ENCODE measurements at places on chromosomes 13 and 19. TPM values are rescaled to one million over a fixed set of nuclear protein-coding genes. Genes with fewer than 3 reads are reported as not detected.

LATS2 gene
- 35.3 TPM for total RNA-seq

PRR36 gene
- total RNA-seq = 0.27 TPM

SIGLEC7 gene
- 0.63 TPM for total RNA-seq

RFX2 gene
- total RNA-seq = 4.0 TPM

CYSLTR2 gene
- total RNA-seq = 11.5 TPM

DNA sequence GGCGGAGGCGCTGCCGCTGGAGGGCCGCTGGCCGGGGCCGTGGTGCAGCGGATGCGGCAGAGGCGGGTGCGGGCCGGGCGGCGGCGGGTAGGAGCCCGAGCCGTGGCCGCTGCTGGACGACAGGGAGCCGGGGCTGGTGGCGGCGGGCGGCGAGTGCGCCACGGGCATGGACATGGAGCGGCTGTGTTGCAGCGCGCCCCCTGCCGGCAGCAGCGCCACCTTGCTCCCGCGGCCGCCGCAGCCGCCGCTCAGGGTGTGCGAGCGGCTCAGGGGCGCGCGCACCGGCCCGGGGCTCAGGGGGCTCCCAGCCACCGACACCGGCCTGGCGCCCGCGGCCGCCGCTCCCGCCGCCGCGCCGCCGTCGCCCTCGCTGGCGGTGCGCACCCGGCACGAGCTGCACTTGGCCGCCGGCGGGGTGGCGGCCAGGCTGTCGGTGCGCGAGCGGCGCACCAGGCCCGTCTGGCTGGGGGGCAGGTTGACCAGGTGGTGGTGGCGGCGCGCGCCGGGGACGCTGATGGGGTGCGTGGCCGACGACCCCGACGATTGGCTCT is 1.7 kb downstream of the IRS2 start:
- DNase-seq = peak; percentile 83
- H3K27ac ChIP-seq = peak overlapping the region; percentile 89
- peak overlapping the region; percentile 64 for H3K4me3 ChIP-seq
- H3K36me3 ChIP-seq = peaks cover 22% of the 10 kb centered on the region

GRCh38 chr19:28907534-28907933 is 305.4 kb downstream of the UQCRFS1 start:
- H3K27me3 ChIP-seq = no peaks in the 10 kb centered on the region
- H3K4me3 ChIP-seq = no peak overlapping the region
- H3K27ac ChIP-seq = no peak overlapping the region
- no peaks in the 10 kb centered on the region for H3K36me3 ChIP-seq

DNA sequence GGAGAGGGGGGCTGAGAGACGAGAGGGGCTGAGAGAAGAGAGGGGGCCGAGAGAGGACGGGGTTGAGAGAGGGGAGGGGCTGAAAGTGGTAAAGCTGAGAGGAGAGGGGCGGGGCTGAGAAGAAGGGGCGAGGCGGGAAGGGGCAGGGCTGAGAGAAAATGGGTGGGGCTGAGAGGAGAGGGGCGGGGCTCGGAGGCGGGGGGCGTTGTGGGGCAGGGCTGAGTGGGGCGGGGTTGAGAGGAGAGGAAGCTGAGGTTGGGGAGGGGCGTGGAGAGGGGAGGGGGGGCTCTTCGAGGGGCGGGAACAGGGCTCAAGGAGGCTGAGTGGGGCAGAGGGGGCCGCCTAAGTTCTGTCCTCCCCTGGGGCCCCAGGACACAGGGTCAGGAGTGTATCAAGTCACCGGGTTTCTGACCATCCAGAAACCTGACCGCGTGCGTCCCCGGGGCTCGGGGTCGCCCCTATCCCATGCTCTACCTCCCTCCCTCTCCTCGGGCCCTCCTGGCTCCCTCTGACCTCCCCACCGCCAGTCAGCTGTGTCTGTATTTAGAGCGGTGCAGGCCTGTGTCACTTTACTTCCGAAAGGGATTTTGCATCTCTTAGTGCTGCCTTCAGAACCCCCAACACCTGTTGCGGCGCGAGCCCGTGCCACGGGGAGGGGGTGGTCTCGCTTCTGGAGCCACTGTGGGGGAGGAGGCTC is 38.6 kb upstream of the SEMA6B start:
- DNase-seq = peak; percentile 28
- no peak overlapping the region for H3K27ac ChIP-seq
- peaks cover 4% of the 10 kb centered on the region for H3K4me1 ChIP-seq

DNA sequence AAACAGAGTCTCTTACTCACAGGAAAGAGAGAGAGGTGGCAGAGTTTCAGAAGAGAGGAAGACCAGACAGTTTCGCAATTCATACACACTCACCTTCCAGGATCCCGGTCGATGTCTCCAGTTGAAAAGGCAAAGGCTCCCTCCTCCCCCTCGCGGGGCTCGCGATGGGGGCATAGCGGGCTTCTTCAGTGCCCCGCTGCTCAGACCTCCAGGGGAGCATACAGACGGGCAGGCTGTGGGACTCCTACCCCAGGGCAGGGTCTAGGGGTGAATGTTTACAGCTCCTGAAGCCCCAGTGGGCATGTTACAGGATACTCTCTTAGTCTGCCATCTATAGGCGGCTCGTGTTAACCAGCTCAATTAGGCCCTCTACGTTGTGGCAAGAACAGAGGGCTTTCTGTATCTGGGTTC is 139.2 kb downstream of the SLITRK5 start:
- no peak for DNase-seq
- H3K4me1 ChIP-seq = no peaks in the 10 kb centered on the region
- no peaks in the 10 kb centered on the region for H3K27me3 ChIP-seq
- no peaks in the 10 kb centered on the region for H3K36me3 ChIP-seq
- no peak overlapping the region for H3K4me3 ChIP-seq

DNA sequence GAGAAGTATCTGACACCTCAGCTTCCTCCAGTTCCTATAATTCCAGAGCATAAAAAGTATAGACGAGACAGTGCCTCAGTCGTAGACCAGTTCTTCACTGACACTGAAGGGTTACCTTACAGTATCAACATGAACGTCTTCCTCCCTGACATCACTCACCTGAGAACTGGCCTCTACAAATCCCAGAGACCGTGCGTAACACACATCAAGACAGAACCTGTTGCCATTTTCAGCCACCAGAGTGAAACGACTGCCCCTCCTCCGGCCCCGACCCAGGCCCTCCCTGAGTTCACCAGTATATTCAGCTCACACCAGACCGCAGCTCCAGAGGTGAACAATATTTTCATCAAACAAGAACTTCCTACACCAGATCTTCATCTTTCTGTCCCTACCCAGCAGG is 3.1 kb downstream of the KLF5 start:
- H3K36me3 ChIP-seq = no peaks in the 10 kb centered on the region
- no peak overlapping the region for H3K27ac ChIP-seq
- no peak overlapping the region for H3K4me3 ChIP-seq
- no peak for DNase-seq

DNA sequence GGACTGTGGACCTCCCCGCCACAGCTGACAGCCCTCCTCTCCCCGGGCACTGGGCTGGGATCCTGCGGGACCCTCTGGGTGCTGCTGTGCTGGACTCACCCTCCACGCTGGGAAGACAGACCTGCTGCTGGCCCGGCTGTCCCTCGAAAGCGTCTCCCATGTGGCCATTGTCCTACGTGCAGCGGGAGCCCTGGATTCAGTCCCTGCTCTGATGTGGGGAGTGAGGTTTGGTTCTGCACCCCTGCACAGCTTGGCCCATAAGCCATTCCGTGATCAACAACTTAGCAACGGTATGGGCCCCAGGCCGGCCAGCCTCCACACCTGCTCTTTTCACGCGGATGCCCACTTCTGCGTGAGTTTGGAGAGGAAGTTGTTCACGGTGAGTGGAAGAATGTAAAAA is 195.2 kb downstream of the TEX29 start:
- H3K36me3 ChIP-seq = no peaks in the 10 kb centered on the region
- H3K4me3 ChIP-seq = no peak overlapping the region
- no peaks in the 10 kb centered on the region for H3K4me1 ChIP-seq
- H3K27ac ChIP-seq = no peak overlapping the region

GRCh38 chr13:97757807-97758206 is 195.7 kb upstream of the IPO5 start:
- no peak overlapping the region for H3K27ac ChIP-seq
- peak; percentile 37 for DNase-seq
- no peaks in the 10 kb centered on the region for H3K36me3 ChIP-seq
- no peaks in the 10 kb centered on the region for H3K27me3 ChIP-seq
- no peak overlapping the region for H3K4me3 ChIP-seq

DNA sequence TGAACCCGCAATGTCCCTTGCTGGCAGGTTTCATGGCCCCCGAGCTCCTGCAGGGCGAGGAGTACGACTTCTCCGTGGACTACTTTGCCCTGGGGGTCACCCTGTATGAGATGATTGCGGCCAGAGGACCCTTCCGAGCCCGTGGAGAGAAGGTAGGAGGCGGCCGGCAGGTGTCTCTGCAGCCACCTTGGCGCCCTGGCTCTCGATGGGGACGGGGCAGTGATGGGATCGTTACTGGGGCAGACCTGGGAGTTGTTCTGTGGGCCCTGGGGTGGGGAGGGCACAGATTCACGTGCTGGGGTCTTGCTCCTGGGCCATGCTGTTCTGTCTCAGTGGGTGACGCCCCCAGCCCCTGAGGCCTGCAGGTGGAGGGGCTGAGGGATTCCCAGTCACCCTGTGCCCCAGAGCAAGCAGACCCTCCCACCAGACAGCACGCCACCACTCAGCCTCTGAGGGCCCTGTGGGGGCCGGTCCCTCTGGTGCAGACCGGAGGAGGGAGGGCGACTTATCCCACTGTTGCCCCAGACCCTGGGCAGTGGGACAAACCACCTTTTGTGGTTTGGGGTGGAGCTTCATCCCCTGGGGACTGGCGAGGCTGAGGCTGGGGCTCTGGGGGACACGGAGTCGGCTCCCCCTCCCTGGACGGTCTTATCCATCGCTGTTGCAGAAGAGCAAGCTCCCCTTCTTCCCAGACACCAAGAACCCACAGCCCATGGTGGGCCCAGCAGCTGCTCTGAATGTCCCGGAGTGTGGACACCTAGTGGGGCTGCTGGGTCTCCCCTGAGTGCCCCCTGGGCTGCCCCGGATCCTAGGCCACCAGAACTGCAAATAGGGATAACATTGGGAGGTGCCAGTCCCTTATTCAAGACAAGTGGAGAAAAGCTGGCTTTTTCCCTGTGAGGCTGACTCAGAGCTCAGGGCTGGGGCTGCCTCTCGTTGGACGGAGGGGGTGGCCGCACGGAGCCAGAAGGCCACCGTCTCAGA is 27.5 kb upstream of the TMEM255B start:
- no peak overlapping the region for H3K27ac ChIP-seq
- peaks cover 8% of the 10 kb centered on the region for H3K4me1 ChIP-seq
- no peak overlapping the region for H3K4me3 ChIP-seq
- no peak for DNase-seq
- peaks cover 2% of the 10 kb centered on the region for H3K27me3 ChIP-seq
- no peaks in the 10 kb centered on the region for H3K36me3 ChIP-seq

DNA sequence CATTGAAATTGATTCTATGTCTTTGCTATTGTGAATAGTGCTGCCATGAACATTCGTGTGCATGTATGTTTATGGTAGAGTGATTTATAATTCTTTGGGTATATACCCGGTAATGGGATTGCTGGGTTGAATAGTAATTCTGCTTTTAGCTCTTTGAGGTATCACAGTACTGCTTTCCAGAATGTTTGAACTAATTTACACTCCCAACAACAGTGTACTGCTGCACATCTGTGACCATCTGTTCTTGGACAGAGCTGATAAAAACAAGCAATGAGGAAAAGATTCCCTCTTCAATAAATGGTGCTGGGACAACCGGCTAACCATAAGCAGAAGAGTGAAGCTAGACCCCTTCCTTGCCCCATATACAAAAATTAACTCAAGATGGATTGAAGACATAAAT is 231.0 kb downstream of the MYO16 start:
- DNase-seq = no peak
- no peaks in the 10 kb centered on the region for H3K27me3 ChIP-seq
- H3K27ac ChIP-seq = no peak overlapping the region
- H3K36me3 ChIP-seq = no peaks in the 10 kb centered on the region
- no peak overlapping the region for H3K4me3 ChIP-seq
- H3K4me1 ChIP-seq = no peaks in the 10 kb centered on the region

DNA sequence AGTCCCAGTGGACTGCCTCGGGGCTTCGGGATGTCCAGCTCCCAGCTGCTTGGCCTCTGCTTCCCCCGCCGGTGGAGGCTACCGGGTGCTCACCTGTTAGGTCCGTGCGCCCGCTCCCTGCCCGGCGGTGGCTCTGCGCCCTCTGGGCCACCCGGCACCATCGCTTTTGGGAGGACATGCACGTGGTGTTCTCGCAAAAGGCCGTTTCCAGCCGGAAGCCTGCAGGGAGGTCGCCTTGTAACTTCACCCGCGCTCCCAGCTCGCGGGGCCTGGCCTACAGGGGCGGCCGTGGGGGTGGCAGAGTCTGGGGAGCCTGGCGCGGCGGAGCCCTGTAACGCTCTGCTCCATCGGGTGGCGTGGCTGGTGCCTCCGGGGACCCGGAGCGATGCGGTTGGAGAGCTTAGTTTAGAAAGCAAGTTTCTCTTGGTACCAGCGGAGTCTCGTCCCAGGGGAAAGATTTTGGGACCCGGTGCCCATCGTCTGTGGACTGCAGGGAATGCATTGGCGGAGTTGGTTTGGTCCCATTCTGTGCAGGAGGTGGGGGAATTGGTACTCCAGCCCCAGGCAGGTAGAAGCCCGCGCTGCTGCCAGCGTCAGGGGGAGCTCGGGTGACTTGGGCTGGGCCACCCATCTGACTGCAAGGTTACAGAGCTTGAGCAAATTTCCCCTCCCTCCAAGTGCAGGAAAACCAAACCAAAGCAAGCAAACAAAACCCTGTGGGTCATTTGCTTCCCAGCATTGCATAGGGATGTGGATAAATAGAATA is 673 bp downstream of the SPATA13 start:
- no peaks in the 10 kb centered on the region for H3K36me3 ChIP-seq
- H3K4me3 ChIP-seq = peak overlapping the region; percentile 81
- H3K27ac ChIP-seq = peak overlapping the region; percentile 70
- DNase-seq = peak; percentile 21
- no peaks in the 10 kb centered on the region for H3K4me1 ChIP-seq

- H3K4me3 ChIP-seq = no peak overlapping the region
- no peaks in the 10 kb centered on the region for H3K36me3 ChIP-seq
- H3K4me1 ChIP-seq = no peaks in the 10 kb centered on the region
- DNase-seq = no peak
Measured at GRCh38 chr13:85544756-85545155, 254.5 kb downstream of the SLITRK6 start.

GRCh38 chr19:27776020-27776419 is 1436.9 kb downstream of the UQCRFS1 start:
- peaks cover 7% of the 10 kb centered on the region for H3K36me3 ChIP-seq
- H3K4me3 ChIP-seq = no peak overlapping the region
- no peak overlapping the region for H3K27ac ChIP-seq
- H3K4me1 ChIP-seq = no peaks in the 10 kb centered on the region

- no peak for DNase-seq
- peaks cover 20% of the 10 kb centered on the region for H3K4me1 ChIP-seq
- no peaks in the 10 kb centered on the region for H3K36me3 ChIP-seq
- H3K4me3 ChIP-seq = no peak overlapping the region
- H3K27me3 ChIP-seq = peaks cover 34% of the 10 kb centered on the region
- H3K27ac ChIP-seq = no peak overlapping the region
Measured at GRCh38 chr19:9937001-9937411, 691 bp upstream of the OLFM2 start.

GRCh38 chr19:31543456-31543855 is 194.2 kb upstream of the TSHZ3 start:
- H3K4me1 ChIP-seq = no peaks in the 10 kb centered on the region
- no peak overlapping the region for H3K27ac ChIP-seq
- H3K4me3 ChIP-seq = no peak overlapping the region
- peaks cover 14% of the 10 kb centered on the region for H3K27me3 ChIP-seq
- H3K36me3 ChIP-seq = no peaks in the 10 kb centered on the region

- no peak overlapping the region for H3K27ac ChIP-seq
- no peak for DNase-seq
- no peak overlapping the region for H3K4me3 ChIP-seq
- no peaks in the 10 kb centered on the region for H3K27me3 ChIP-seq
Measured at GRCh38 chr19:17268754-17269153, 1.5 kb downstream of the BABAM1 start.

- no peak overlapping the region for H3K4me3 ChIP-seq
- no peaks in the 10 kb centered on the region for H3K27me3 ChIP-seq
- H3K27ac ChIP-seq = no peak overlapping the region
- no peaks in the 10 kb centered on the region for H3K4me1 ChIP-seq
- DNase-seq = no peak
- H3K36me3 ChIP-seq = no peaks in the 10 kb centered on the region
Measured at GRCh38 chr13:59000770-59001169, 1163.0 kb downstream of the DIAPH3 start.
